Thymus (tissue), 14 donors: ENCODE measurements at places on chromosomes 5 and 9. TPM values are rescaled to one million over a fixed set of nuclear protein-coding genes. Genes with fewer than 3 reads are reported as not detected.

GRCh38 chr9:68750255-68750654 lies 45.2 kb downstream of the PIP5K1B start:
- no peak for DNase-seq

GRCh38 chr9:3751125-3751758 lies 225.4 kb upstream of the RFX3 start:
- no peak for DNase-seq

- DNase-seq = no peak
Observed at GRCh38 chr9:2012347-2012746, 2.8 kb upstream of the SMARCA2 start.

DNA sequence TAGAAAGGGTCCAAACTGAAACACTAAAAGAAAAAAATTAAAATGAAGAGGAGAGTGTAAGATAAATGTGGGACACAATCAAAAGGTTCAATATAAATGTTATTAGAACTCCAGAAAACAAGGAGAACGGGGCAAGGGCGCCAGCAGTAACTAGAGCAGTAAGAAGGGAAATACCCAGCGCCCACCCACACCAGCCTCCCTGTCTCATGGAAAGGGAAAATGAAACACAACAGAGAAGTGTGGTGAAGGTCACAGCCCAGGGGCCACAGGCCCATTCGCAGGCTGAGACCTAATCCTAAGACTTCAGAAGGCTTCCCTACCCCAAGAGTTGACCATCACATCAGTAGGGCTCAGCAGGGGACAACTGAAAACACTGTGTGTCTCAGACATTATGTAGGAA lies 45.8 kb upstream of the CLK4 start:
- DNase-seq = no peak

DNA sequence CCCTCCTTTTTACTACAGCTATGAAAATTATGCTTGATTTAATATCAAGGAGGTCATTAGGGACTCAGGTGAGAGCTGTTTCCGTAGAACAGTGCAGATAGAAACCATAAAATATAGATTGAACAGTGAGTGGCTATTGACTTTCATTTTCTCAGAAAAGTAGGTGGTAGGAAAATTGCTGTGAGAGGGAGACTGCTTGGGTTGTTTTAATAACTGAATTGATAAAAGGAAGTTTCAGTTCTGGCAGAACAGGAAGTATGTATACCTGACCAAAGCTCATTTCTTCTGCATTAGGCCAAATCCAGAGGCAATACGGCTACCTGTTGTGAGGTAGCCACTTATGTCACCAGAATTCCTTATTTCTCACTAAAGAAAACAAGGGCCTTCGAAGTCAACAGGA lies 761.7 kb upstream of the ARRDC3 start:
- DNase-seq = no peak

GRCh38 chr5:23204111-23204510 lies 303.3 kb upstream of the PRDM9 start:
- no peak for DNase-seq

DNA sequence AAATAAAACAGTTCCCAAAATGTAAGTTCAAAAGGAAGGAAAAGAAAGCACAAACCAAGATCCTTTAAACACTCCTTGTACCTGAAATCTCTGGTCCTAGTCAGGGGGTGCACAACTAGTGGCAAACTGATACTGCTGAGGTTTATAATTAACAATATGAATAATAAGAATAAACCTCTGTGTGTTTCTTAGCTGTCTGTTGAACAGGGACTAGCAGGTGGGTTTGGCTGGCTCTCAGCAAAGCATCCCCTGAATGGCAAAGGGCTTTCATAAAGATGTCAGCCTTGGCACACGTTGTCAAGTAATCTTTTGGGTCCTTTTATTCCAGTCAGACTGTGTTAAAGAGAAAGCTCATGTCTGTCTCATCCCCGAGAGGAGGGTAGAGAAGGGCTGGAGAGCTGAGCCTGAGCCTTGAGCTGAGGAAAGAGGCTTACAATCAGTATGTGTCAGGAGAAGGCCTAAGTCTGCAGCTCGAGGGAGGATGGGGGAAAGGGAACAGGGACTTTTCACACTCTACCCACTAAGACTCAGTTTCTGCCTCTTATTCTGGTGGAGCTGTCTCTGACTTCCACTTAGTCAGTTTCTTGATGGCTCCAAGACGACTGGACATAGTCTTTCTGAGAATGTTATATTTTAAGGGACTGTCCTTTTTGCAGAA lies 123.0 kb downstream of the GALNT10 start:
- DNase-seq = no peak

GRCh38 chr9:4668604-4669003 lies 2.3 kb upstream of the SPATA6L start:
- no peak for DNase-seq

- DNase-seq = no peak
Observed at GRCh38 chr9:95024097-95024671, 293.3 kb downstream of the FANCC start.

DNA sequence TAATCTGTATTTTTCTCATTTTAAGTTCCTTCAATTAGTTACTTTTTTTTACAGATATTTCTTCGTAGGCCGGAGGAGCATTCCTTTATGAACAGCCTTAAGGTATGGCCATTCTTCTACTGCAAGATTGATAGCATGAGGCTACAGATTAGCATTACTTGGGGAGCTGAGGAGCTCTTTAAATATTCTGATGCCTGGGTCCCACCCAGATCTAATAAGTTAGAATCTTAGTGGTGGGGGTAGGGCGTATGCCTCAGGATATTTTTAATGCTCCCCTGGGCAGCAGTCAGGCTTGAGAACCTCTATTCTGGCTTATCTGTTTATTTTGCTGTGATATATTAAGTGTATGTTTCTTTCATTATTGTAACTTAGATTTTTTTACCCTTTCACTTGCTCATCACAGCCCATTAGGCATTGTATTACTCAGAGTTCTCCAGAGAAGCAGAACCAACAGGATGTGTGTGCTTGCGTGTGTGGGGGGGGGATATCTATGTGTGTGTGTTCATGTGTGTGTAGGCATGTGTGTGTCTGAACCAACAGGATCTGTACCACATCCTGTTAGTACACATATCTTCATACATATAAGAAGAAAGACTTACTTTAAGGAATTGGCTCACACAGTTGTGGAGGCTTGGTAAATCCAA lies 91.8 kb upstream of the MTAP start:
- no peak for DNase-seq

DNA sequence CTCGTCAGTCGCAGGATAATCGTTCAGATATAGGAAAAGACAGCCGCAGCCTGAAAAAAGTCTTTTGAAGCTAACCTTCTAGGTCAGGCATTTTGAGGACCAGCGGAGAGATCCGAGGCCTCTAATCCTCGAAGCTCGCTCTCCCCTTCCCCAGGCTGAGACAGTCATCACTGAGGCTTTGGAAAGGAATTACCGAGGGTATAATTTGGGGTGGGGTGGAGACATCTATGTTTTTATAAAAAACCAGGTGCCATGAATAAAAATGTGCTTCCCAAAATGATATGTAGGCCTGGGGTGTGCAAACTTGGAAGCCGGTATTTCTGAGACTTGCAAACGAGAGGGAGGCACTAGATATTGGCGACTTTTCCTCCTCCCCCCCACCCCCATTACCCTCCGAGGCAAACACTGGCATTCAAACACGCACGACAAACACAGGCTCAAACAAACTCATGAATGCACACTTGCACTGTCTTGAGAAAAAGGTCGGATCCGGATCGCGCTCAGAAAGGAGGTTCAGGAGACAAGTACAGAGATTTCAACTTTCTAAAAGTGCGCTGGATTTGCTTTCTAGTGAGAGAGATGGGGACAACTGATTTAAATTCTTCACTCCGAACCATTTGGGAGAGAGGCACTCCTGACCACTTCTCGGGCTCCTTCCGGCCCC lies 935 bp upstream of the MSX2 start:
- no peak for DNase-seq

GRCh38 chr5:58875599-58875998 lies 292.7 kb downstream of the RAB3C start:
- no peak for DNase-seq

DNA sequence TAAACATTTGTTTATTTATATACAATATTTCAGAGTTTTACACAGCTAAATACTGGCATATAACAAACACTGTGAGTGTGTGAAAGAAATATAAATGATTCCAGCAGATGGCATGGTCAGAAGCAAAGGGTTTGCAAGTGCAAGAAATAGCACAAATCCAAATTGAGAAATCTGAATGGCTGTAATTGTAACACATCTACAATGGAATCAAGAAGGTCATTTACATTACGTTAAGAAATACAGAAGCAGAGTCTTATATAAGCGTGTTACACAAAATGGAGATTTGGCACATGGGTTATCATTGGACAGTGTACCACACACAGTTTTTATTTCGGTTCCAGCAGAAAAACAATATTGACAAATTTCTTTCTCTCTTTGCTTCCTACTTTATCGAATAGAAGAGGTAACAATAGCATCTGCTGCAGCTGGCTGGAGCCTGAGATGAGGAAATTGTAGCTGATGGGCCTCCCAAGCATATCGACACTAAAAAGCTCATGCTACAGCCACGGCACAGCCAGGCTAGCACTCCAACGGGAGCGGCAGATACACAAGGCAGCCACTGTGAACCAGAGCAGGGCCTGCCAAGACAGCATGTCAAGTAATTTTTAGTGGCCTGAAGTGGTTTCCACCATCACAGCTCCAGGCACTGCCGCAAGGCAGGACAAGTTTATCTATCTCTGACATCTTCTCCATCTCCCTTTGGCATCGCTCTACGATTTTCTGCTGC lies 564.6 kb upstream of the DMAC1 start:
- DNase-seq = no peak

- DNase-seq = no peak
Observed at GRCh38 chr9:70100362-70100761, 56.7 kb downstream of the MAMDC2 start.

GRCh38 chr5:2983583-2984300 lies 232.3 kb upstream of the IRX2 start:
- DNase-seq = no peak

DNA sequence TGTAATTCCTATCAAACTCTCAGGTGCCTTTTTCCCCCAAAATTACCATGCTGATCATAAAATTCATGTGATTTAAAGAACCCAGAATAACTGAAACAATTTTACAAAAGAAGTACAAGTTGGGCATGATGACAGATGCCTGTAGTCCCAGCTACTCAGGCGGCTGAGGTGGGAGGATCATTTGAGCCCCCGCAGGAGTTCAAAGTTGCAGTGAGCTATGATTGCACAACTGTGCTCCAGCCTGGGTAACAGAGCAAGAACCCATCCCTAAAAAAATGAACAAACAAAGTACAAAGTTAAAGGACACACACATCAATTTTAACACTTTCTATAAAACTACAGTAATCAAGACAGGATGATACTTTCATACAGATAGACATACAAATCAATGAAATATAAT lies 97.9 kb upstream of the LPAR1 start:
- no peak for DNase-seq

GRCh38 chr5:95543017-95543705 lies 11.6 kb downstream of the SKIC3 start:
- no peak for DNase-seq

DNA sequence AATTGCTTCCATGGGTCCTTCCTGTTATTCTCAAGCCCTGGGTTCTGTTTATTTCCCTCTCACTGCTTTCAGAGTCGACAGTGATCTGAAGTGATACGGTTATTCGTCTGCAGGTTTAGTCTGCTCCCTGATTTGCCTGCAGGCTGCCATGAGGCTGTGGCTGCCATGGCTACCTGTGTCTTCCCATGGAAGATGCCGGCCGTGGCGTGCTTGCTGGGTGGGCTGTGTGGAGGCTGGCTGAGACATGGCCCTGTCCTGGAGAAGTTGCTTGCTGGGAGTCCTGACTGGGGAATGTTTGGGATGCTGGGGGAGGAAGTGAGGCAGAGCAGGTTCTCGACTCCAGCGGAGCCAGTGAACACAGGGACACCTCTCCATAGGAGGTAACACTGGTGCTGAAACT lies 104.1 kb upstream of the TBC1D2 start:
- DNase-seq = no peak

GRCh38 chr5:168463081-168463480 lies 23.2 kb upstream of the RARS1 start:
- DNase-seq = no peak

The LTC4S gene
- 2.8 TPM for polyA plus RNA-seq

The CCDC152 gene
- 3.2 TPM for polyA plus RNA-seq

The TERT gene
- polyA plus RNA-seq = 1.9 TPM

The FOXD4L4 gene
- polyA plus RNA-seq = 0.09 TPM

The PCDHGC5 gene
- polyA plus RNA-seq = 0.11 TPM

The TMEM215 gene
- polyA plus RNA-seq = 0.02 TPM

The NSG2 gene
- 0.41 TPM for polyA plus RNA-seq

The ZNF300 gene
- 10.9 TPM for polyA plus RNA-seq
